Fibroblast of skin of left biceps (primary cell): ENCODE measurements at places on chromosomes 12 and 14.

- no peak for DNase-seq
Measured at GRCh38 chr14:64718762-64719161, 14.5 kb downstream of the PLEKHG3 start.

GRCh38 chr12:58225203-58225877 lies 284.0 kb downstream of the ATP23 start:
- no peak for DNase-seq

DNA sequence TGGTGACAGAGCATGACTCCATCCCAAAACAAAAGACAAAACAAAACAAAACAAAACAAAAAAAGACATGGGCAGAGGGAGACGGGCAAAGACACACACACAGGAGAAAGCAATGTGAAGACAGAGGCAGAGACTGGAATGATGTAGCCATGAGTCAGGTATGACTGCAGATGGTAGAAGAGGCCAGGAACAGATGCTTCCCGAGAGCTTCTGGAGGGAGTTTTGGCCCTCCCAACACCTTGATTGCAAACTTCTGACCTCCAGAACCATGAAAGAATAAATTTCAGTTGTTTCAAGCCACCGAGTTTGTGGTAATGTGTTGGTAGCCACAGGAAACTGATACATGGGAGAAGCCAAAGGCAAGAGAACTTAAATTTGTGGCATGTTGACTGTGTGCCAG lies 27.1 kb downstream of the VWF start:
- no peak for DNase-seq

DNA sequence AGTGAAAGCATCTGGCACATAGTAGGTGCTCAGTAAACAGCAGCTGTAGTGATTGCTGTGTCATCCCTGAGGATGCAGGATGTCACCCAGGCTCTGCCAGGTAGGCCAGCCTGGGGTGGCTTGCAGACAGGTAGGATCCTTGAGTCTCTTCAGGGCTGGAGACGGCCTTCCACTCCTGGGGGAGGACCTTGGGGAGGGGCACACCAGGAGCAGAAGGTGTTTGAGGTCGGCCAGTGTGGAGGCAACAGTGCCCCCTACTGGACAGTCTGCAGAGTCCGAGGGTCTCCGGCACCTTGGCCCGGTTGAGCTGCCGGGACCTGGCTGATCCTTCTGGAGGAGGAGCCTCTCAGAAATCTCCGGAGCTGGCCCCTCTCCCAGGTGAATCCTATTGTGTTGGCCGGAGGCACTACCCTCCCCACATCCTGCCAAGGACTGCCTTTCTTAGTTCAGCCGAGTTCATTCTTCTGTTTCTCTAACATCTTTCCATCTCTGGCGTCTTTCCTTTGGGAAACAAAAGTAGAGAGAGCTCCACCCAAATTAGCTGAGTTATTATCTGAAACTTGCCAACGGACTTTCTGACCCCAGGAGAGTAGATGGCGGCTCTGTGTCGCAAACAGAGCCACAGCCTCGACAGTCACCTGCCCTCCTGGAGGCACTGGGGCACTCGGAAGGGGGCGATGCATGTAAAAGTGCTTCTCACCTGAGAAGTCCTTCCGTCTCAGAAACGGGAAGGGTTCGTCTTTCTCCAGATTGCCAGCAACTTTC lies 41.8 kb upstream of the CLMN start:
- DNase-seq, result no peak

- no peak for DNase-seq
Measured at GRCh38 chr12:65653946-65654629, 170.2 kb upstream of the HMGA2 start.

DNA sequence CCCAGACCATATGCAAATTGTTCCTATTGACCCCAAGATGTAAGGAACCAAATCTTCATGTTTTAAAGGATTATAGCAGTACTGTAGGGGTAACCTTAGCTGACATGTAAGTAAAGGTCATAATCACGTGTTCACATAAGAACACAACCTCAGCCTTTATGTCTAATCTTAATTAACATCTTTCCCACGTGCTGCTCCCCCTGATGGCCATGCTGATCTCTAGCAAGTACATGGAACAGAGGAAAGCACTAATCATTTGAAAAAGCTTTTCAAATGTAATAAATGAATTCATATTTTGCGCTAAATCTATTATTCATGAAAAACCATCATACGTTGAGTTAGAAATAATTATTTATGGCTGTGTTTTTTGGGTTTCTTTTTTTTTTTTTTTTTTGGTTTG lies 30.5 kb upstream of the ITPR2 start:
- no peak for DNase-seq

DNA sequence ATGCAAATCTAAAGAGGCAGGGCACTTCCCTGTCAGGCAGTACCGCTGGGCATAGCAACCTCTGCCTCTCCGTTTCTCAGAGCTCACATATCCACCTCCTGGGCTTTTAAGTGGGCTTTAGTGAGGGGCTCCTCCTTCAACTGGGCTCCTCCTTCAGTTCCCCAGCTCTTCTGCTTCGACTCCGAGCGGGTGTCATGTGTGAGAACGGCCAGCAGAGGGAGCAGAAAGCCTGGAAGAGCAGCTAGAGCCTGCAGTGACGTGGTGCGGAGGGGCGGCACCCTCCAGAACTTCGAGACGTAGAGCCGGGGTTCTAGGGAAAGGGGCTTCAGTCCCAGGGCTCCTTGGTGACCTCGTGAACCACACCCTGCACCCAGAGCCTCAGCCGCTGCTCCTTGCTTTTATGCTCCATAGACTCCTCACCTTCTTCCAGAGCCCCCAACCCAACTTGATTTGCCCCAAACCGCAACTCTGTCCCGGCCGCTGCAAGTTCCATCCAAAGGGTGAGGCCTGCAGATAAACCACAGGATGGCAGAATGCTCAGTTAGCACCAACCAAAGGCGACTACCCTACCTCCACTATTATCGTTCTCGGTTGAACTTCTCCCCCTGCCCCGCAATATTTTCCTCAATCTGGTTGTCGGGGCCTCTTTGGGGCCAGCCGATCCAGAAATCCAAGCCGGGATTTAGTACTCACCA lies 383 bp upstream of the GLI1 start:
- DNase-seq, result peak; percentile 91

DNA sequence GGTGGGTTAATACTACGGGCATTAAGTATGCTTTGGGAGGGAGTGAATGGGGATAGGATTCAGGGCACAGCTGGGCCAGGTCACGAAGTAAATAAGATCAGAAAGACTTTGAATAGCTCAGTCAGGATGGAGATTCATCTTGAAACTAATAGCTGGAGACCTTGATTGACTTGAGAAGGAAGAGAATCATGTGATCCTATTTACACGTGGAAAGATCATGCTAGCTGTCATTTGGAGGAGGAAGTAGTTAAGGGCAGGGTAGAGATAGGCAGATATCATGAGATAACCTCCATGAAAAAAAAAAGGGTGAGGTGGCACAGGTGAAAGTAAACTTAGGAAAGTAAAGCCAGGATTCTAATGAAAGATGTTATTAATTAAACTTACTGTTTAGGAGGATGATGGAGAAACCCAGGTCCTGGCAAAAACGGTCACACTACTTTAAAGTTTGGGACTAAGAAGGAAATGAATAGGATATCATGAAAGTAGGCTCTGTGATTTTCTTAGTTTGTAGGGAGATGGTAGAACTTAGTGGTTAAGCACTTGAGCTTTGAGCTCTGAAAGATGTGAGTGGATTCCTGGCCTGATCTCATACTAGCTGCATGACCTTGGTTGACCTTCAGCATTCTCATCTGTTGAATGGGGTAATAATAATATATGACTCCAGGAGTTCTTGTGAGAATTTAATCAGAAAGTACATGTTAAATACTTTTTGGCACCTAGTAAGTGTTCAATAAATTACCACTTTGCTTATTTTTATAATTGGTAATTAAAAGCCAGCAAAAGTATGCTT lies 439.0 kb downstream of the NRXN3 start:
- DNase-seq, result no peak

GRCh38 chr14:55802986-55803872 lies 223.2 kb downstream of the KTN1 start:
- DNase-seq, result no peak

DNA sequence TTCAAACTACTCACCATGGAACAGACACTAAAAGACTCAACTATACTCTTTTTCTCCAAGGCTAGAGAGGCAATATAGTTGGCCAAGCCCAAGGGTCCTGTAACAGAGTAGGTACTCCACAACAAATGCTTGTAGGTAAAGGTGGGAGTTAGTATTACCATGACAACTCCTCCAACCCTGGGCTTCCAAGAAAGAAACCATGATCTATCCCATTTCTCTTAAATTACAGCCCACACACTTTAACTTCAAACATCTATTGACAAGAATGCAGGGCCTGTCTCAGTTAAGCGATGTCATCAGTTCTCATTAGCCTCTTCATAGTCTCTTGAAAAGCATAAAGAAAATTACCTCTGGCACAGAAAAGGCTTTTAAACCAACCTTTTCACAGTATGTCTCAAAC lies 25.0 kb downstream of the ERH start:
- no peak for DNase-seq

- DNase-seq, result peak; percentile 12
Measured at GRCh38 chr12:43912859-43913258, 77.0 kb downstream of the TMEM117 start.

DNA sequence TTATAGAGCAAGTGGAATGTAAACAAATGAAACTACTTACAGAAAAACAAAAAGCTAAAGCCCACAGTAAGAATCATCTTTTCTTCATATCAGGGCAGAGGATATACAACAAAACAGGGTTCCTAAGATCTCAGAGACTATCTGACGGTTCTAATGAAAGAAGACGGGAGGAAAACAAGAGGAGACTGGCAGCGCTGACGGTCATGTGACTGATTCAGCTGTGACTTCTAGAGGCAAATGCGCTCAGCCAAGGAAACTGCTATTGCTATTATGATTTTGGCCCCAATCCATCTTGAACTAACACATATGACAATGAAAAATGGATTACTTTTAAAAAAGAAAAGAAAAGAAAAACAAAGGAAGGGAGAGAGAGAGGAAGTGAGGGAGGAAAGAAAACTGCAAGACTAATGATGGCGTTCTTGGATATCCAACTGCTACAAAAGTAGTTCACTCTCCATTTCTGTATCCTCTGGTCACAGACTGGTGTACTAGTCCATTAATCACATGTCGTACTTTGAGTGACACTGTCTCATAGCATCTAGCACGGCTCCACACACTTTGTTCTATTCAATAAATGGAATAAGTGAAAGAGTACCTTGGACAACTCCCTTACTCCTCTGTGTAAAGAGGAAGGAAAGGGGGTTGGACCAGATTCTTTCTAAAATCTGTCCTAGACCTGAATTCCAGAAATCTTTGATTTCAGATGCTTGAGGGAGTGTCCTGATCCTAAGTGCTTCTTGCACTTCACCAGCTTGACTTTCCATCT lies 119.3 kb downstream of the DAD1 start:
- no peak for DNase-seq

GRCh38 chr14:58659846-58660245 lies 22.1 kb downstream of the DACT1 start:
- DNase-seq, result no peak

DNA sequence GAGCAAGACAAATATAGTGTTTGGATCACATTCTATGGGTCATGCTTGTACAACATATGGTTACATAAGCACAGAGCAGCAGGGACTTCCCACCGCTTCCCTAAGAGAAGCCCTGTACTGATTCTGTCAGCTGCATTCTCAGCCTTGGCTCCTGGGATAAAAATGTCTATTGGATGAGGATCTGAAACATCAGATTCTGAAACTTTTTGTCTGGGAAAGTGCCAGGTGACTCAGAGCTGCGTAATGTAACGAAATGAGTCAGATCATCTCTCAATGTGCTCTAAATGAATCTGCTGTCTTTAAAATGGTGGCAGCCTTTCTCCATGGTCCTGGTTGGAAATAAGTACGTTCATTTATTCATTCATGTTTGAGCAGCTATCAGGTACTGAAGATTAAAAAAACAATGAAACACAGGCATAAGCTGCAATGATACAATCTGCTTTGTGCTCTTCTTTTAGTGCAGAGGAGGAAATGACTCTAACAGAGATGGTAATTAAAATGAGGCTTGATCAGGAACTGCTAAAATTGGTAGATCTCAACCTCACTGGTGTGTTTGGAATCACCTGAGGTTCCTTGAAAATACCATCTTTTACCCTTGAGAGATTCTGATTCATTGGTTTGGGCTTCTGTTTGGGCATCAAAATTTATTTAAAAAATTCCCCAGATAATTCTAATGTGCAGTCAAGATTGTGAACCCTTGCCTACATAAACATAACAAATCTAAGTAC lies 99.1 kb upstream of the NAP1L1 start:
- peak; percentile 98 for DNase-seq

- DNase-seq, result peak; percentile 28
Measured at GRCh38 chr12:94545935-94546771, 86.5 kb upstream of the CEP83 start.

GRCh38 chr12:58529114-58529665 lies 391.1 kb downstream of the LRIG3 start:
- peak; percentile 51 for DNase-seq

GRCh38 chr14:89452281-89452680 lies 35.2 kb upstream of the FOXN3 start:
- DNase-seq, result no peak

- DNase-seq, result no peak
Measured at GRCh38 chr12:125122668-125123067, 57.4 kb downstream of the AACS start.

DNA sequence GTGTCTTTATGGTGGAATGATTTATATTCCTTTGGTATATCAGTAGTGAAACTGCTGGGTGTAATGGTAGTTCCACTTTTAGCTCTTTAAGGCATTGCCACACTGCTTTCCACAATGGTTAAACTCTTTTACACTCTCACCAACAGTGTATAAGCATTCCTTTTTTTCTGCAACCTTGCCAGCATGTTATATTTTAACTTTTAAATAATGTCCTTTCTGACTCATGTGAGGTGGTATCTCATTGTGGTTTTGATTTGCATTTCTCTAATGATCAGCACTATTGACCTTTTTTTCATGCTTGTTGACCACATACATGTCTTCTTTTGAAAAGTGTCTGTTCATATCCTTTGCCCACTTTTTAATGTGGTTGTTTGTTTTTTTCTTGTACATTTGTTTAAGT lies 142.5 kb downstream of the MSRB3 start:
- DNase-seq, result no peak

- DNase-seq, result no peak
Measured at GRCh38 chr14:36556811-36557433, 25.5 kb downstream of the NKX2-8 start.

GRCh38 chr12:47364261-47364660 lies 284.5 kb upstream of the AMIGO2 start:
- no peak for DNase-seq
